ENCODE measurements at places on chromosomes 7 and 10.

GRCh38 chr10:13268841-13269240, 31.0 kb downstream of the PHYH start:
- DNase-seq, result no peak

DNA sequence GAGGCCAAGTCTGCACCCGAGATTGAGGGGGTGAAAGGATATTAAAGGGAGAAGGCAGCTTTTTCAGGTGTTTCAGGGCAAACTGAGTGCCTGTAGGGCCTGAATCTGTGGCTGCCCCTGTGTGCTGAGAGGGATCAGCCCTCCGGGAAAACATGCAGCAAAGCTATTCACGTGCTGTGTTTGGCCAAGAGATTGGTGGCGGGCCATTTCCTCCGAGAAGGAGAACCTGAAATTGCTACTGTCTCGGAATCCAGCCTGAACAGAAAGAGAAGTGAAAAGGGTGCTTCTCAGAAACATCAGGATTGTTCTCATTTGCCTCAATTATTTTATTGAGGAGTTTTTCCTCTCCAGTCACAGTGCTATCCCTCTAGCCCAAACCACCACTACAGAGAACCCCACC, 16.0 kb downstream of the GIMAP5 start:
- DNase-seq, result no peak

DNA sequence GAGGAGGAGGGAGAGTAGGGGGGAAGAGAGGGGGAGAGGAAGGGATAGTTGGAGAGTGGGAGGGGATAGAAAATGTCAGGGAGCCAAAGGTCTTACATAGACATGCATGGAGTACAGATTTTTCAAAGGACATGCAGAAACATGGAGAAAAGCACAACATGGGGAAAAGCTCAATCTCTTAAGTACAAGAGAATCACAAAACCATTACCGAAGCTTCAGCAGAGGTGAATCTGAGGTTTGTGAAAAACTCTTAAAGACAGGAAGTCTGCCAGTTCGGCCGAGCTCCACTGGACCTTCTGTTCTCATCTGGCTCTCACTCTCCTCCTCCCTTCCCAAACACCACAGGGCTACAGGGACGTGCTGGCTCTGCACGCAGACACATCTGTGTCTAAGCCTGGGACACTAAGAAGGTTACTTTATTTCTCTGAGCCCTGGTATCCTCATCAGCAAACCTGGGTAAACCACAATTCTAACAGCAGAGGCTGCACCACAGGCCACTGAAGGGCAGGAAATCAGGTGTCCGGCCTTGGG, 133.9 kb downstream of the COBL start:
- DNase-seq, result no peak

DNA sequence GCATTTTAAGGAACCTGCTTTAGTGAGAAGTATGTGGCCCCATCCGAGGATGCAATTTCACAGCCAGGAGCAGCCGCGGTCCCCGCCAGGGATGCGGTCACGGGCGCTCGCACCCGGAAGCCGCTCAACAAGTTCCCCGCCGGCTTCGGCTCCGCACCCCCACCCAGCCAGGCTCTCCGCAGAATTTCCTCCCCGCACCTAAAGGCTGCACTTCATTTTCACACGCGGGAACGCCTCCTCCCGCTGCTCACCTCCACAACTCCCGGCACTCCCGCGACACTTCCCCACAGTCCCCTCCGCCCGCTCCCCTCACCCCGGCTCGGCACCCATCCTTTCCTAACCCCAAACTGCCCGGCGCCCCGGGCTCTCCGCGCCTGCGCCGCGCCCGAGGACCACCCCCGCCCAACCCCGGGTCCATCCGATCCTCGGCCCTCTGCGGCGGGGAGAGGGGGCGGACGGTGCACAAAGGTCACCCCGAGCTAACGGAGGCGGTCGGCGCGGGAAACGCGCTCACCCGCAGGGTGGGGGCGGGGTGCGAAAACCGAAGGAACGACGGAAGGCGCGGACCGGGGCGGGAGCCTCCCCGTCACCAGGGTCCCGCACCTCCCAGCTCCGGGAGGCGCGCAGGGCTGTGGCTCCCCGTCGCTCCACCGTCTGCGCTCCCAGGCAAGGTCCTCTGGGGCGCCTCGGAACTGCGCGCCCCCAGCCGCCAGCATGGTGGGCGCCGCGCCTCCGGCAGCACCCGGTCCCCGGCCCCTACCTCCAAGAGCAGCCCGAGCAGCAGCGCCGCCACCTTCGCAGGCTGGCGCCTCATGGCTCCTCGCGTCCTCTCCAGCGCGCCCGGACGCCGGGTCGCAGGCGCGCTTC, 558 bp downstream of the VOPP1 start:
- DNase-seq, result no peak

DNA sequence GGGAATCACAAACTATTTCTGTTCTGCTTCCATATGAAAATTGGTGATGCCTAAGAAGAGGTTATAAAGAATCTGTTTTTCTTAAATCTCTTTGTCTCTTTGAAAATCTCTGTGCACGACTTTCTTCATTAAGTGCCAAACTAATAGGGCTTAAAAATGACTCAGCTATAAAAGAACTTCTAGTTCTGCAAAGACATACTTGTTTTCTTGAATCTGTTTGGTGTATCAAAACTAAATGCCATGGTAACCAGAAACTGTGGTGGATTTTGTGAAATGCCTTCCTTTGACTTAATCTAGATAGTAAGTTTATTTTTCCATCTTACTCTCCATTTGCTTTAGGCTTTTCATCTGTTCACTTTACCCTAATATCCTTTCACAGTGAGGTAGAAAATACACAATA, 417.8 kb downstream of the PARD3 start:
- no peak for DNase-seq

GRCh38 chr10:3578159-3578558, 206.8 kb downstream of the KLF6 start:
- no peak for DNase-seq

- no peak for DNase-seq
Measured at GRCh38 chr10:49645871-49646870, 32.3 kb downstream of the CHAT start.

- no peak for DNase-seq
Measured at GRCh38 chr7:22121702-22122474, 176.2 kb upstream of the CDCA7L start.

GRCh38 chr7:38938001-38938485, 29.1 kb upstream of the VPS41 start:
- DNase-seq, result no peak

- DNase-seq, result no peak
Measured at GRCh38 chr10:118944959-118945633, 84.4 kb upstream of the NANOS1 start.

DNA sequence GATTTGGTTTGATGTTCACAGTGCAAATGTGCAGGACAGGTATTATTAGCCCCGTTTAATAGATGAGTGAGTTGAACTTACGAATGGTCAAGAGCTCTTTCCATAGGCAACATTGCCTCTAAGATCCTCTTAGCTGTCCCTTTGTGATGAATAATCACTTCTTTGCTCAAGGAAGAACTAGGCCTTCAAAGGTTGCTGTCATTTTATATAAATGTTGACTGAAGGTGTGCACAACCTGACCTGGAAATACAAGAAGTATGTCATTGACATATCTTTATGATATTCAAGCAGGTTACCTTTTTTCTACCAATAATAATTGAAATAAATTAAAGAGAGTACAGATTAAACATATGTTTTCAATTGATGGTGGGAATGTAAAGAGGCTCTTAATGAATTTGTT, 48.5 kb upstream of the GLCCI1 start:
- DNase-seq, result no peak

GRCh38 chr10:118116715-118117449, 70.1 kb upstream of the RAB11FIP2 start:
- no peak for DNase-seq

- no peak for DNase-seq
Measured at GRCh38 chr7:26212921-26213718, 11.6 kb downstream of the CBX3 start.

DNA sequence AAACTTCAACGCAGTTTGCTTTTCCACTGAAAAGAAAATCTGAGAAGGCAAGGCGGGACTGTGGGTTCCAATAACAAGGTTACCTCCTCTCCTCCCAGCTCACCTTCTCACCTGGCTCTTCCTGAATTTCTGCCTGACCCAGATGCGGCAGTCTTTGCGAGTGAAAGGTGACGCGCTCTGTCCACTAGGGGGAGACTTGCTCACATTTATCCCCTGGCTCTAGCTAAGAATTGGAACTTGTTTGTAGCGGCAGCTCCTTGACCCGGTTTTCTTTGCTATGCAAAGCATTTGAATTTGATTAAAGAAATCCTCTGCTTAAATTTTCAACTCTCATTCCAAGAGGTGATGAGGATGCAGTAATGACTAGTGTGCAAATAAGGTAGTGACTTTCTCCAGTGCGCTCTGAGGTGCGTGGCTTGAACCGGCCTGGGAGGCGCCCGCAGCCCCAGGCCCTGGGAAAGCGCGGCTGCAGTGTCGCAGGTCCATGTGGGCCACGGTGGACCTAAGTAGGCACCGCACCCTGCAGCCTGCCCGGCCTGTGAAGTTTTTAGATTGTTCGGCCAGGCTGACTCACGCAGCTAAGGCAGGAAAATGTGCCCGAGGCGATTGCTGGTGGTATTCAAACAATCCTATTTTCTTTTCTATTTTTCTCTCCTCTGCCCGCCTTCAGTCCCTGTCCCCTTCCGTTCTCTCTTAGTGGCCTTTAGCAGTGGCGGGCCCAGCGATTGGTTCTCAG, 336.9 kb upstream of the NPSR1 start:
- DNase-seq, result no peak

DNA sequence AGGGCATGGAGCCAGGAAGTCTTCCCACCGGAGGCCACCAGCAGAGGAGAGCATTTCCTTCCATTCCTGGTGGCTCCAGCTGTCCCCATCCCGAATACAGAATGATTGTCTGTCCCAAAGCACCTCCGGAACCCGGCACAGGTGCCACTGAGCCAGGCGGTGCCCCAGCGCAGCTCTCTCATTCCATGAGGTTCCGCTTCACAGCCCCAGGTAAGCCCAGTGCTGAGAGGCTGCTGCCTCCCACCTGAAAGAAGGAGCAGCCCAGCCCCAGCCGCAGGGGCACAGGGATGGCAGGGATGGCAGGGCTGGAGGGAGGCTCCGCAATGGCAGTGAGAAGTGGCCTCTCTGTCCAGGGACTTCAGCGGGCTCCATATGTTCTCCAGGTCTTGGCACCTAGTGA, 162.1 kb upstream of the TCERG1L start:
- no peak for DNase-seq

GRCh38 chr7:23184709-23185359, 3.0 kb downstream of the NUP42 start:
- DNase-seq, result no peak

- DNase-seq, result no peak
Measured at GRCh38 chr10:76973091-76974016, 664.3 kb downstream of the KCNMA1 start.

GRCh38 chr7:151676759-151677158, 157.1 kb upstream of the RHEB start:
- no peak for DNase-seq

DNA sequence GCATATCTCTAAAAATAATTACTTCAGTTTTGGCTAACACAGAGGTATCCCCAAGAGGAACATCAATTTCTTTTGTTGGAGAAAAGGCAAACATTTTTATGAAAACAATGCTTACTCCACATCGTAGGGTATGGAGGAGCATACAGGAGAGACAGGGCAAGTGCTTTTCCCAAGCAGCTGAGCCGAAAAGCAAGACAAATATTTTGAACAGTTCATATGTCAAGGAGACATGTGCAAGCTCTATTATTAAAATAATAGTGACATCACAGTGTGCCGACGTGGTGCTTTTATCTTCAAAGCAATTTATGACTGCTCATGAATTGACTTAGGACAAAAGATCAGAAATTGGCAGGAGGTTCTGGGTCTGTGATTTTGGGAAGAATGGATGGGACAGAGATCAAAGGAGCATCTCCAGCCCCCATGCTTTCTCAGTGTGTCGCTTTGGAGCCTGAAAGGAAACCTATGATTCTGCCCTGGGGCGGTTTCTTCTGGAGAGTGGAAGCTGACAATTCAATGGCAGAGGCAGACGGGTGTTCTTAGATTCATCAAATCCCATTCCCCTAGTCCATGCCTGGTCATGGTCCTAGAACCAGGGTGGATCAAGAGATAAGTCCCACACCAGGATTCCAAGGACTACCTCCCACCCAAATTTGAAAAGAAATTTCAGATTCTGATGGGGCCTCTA, 97.1 kb downstream of the JCAD start:
- DNase-seq, result no peak

- DNase-seq, result no peak
Measured at GRCh38 chr7:78129865-78130264, 331.3 kb downstream of the PHTF2 start.

DNA sequence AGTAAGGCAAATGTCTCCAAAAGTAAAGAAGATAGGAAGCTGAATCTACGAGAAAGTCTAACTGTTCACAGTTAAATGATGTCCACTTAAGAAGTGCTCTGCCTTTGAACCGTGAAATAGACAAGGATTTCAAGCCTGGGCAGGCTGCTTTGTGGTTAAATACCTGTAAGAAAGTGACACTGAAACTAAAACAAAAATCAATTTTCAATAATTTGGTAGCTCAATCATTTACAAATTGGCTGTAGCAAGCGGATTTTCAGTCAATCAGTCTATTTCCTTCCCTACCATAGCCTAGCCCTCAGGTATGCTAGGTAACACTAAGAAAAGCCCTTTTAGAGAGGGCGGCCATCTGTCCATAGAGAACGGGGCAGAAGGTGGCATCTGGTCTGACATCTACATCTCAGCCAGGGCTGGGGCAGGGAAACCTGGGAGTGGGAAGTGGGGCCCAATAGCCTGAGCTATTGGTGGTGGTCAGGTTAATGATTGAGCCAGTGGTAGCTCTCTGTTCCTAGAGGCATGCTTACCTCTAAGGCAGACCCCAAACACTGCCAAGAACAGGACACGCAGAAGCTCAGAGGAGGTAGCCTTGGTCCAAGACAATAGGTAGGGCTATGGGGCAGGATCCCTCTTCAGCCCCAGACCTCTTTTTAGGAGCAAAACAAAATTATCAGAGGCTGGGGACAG, 223.2 kb downstream of the CCSER2 start:
- DNase-seq, result no peak

DNA sequence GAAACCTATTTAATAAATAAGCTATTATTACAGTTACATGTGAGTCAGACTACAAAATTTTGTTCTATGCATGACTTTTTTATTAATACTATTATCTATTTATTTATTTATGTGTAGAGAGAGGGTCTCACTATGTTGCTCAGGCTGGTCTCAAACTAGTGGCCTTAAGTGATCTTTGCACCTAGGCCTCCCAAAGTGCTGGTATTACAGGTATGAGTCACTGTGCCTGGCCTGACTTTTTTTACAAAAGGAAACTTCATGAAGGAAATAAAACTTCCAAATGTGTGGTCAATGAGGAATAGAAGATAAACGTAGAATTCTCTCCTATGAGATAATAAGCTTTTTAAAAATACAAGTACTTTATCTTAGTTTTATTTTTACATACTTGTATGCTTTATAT, 19.0 kb downstream of the COL28A1 start:
- DNase-seq, result no peak

GRCh38 chr10:66811211-66811610, 114.6 kb upstream of the LRRTM3 start:
- no peak for DNase-seq

Measured in KG1 (cell line).